ENCODE measurements at places on chromosomes 5 and 9.

GRCh38 chr9:129860653-129861446, 25.6 kb downstream of the USP20 start:
- peak; percentile 25 for DNase-seq

- no peak for DNase-seq
Observed at GRCh38 chr9:110064803-110065202, 143.2 kb downstream of the C9orf152 start.

DNA sequence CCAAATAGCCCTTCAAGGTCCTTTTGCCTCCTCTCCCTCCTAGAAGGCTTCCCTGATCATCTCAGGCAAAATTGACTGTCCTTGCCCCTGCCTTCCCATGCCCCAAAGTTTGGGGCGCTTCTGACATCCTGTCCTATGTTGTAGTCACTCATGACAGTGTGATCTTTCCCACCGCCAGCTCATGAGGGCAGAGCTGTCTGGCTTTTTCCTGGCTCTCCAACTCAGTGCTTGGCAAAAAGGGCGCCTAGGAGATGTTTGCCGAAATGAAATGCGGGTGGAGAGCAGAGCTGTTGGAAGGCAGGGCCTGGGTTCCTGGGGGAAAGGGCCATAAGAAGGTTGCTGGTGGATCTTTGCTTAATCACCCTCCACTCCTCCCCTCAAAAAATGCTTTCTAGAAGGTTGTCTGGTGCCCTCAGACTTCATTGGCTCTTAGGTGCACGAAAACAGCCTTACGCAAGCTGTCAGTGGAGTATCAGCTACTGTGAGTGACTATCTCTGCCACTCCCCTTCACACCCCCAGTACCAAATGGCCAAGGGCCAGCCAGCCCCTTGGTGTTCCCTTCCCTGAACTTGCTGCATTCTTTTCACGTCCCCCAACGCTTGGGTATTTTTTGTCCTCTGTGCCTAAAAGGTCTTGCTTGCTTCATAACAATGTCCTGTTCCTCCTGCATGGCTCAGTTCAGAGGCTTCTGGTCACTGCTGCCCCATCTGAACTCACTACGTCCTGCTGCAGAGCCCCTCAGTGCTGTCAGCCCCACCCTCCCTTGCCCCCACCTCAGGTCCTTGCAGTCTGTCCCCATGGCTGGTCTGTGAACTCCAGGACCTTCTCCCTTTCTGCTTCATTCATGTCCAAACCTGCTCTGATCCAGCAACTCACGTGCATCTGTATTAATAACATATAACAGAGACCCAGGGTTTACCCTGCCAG, 2.6 kb upstream of the SLC25A51 start:
- DNase-seq, result no peak

GRCh38 chr5:158725297-158725851, 374.3 kb downstream of the EBF1 start:
- no peak for DNase-seq

GRCh38 chr5:179767496-179768100, 26.2 kb upstream of the LTC4S start:
- no peak for DNase-seq

DNA sequence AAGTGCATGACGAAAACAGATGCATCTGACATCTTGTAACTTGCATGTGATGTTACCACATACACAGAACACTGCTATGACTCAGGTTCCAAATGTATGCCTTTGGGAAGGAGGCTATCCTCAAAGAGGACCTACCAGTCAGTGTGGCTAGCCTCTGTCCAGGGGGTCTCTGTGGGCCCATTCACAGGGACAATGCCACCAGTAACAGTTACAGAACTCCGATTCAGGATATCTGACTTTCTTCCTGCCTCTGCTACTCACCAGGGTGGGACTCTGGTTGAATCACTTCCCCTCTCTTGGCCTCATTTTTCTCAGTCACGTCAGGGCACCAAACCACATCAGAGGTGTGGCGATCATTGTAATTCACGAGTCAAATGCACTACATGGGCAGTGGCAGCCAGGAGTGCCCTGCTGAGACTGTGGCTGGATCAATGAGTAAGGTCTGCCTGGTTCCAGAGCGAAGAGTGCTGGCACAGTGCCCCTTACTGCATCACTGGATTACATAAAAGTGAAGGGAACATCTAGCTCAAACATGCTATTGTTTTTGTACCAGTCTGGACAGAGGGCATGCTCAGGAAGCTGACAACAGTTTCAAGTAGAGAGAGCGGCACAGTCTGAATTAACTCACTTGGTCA, 13.2 kb downstream of the ATOX1 start:
- DNase-seq, result peak; percentile 51

Measured in NK-92 treated with Interleukin-12 subunit alpha and Interleukin-12 subunit beta, amount 100 ng/mL, for 24 hours (cell line).